Mucosa of descending colon (tissue), 3 donors: ENCODE measurements at places on chromosomes 16 and 17. TPM values are rescaled to one million over a fixed set of nuclear protein-coding genes. Genes with fewer than 3 reads are reported as not detected.

GRCh38 chr16:30068750-30069610 lies 3.4 kb downstream of the ALDOA start:
- no peak for DNase-seq

DNA sequence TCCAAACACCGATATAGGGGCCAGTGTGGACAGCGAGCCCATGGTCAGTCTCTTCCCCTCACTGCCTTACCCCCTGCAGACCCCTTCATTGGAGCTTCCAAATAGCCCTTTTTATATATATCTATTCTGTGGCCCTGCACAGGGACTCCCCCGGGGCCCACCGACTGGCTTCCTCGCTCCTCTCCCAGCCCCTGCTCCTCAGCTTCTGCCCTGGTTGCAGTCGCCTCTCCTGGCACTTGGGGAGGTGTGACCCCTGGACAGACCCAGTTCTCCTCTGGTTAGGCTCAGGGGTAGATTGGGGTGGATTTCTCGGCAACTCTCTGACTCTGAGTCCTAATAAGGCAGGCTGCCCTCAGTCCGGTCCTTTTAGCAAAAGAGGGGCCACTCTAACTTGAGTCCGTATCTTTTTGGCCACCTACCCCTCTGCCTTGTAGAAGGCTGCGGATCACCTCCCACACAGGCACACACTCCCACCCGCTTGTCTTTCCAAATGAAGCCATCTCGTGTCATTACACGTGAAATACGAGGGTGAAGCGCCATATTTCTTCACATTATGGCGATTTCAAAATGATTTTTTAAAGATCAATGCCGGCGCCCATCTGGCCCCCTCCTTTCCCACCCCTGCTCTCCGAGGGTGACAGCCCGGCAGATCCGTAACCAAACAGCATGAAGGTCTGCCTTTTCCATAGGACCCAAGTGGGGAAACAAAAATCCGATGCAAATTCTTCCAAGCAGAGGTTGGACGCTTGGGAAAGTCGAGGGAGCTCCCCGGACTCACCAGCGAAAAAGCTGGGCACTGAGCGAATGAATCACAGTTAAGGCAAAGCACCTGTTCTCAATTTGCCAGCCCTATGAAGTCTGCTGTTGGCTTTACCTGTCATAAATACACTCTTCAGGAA lies 1.7 kb upstream of the HOXB9 start:
- peak; percentile 51 for DNase-seq

MBTD1 gene
- total RNA-seq, result 19.5 TPM

DNA sequence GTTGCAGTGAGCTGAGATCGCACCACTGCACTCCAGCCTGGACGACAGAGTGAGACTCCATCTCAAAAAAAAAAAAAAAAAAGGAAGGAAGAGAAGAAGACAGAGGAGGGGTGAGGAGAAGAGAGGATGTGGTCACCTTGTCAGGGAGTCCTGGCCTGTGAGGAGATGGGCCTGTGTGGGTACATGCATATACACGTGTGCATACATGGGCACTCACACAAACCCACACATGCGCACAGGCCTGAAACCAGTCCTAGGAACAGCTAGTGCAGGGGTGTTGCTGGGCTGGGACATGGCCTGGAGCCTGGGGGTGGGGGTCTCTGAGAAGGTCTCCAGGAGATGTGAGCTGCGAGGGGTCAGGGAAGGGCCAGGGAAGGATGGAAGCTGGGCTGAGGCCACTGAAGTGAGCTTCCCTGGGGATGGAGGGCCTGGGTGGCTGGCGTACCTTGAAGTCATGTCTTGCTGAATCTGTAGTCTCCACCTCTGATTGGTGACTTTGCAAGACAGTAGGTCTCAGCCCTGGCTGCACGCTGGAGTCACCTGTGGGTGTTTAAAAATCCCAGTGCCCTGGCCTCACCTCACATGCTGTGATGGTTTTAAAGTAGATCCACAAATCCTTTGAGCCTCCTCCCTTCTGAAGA lies 72.4 kb downstream of the MRM1 start:
- no peak for DNase-seq

DNA sequence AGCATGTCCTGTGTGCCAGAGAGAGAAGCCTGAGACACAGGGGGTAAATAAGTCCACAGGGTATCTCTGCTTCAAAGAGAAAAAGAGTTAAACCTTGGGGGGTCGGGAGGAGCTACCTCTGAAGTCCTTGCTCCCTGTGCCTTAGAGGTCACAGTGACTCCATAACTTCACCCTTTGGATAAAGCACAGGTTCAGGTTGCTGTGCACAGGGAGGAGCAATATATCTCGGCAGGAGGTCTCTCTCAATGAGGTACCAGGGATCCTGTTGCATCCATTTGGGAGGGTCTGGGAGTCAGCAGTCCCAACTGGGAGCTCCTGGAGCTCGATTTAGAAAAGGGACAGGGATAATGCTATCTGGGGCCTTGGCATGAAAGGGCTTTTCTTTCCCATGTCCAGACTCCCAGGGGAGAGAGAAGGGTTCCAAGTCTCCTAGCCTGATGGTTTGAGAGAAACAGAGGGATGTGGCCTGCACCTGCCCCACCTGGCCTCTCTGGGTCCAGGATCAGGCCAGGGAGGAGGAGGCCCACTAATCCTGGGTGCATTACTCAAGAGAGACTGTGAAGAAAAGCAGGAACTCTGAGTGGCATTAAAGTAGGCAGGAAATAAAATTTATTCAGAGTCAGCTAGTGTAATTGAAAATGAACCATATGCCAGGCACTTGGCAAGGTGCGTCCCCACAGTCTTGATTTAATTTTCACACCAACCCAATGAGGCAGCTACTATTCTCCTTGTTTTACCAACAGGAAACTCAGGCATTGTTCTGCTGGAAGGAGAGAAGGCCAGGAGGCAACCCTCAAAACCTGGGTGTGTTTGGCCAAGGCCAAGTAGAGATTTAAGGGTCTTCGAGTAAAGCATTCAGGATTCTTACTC lies 40.7 kb downstream of the CUEDC1 start:
- no peak for DNase-seq

GRCh38 chr17:44094701-44095387 lies 24.3 kb downstream of the G6PC3 start:
- DNase-seq, result no peak
